ENCODE measurements at places on chromosomes 6 and 20. TPM values are rescaled to one million over a fixed set of nuclear protein-coding genes. Genes with fewer than 3 reads are reported as not detected.

DNA sequence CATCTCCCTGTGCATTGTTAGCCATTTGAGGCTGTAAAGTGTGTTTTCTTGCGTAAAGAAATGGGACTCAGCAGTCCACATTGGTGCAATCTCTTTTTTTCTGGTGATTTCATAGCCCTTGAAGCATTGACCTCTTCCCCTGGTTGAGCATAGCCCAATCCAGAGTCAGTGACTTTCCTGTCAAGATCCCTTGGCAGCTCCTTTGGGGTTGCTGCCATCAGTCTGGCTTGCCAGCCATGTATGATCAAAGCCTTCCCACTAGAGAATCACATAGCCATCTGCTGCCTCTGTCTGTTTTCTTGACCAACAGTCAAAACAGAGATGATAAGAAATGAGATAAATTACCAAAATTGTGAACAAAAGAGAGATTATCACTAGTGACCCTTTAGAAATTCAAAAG lies 19.6 kb downstream of the HLA-A start:
- DNase-seq = no peak

DNA sequence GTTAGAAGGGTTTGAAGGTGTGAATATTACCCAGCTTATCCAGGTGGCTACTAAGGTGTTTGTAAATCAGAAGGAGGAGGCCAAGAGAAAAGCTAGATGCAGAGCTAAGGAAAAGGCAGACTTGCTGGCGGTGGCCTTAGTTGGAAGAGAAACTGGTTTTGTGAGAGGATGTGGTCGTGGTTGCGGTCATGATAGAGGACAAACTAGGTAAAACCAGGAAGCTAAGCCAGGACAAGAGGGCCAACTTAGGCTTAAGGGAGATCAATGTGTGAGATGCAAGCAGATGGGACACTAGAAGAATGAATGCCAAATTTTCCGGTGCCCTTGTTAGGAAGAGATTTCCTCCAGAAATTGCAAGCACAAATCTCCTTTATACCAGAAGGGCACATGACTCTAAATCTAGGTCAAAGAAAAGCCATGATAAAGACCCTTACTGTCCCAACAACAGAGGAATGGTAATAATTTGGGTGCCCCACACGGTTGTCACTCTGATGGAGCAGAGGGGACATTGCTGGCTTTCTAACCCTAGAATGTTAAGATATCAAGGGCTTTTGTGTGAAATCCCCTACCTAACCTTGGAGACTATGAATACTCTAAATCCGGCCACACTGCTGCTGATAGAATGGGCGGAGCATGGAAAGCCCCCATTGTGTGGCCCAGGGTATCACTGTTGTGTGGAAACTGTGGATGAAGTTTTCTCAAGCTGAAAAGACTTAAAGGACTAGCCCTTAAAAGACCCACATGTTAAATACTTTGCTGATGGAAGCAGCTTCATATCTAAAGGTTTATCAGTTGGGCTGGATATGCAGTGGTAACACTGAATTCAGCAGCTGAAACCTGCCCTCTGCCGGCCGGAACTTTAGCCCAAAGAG lies 7.8 kb downstream of the IL22RA2 start:
- no peak for DNase-seq

GRCh38 chr6:93418033-93418407 lies 1.3 kb downstream of the EPHA7 start:
- no peak for DNase-seq

- DNase-seq = no peak
These were observed 9.2 kb upstream of the L3MBTL3 start for GRCh38 chr6:130009146-130009545.

DNA sequence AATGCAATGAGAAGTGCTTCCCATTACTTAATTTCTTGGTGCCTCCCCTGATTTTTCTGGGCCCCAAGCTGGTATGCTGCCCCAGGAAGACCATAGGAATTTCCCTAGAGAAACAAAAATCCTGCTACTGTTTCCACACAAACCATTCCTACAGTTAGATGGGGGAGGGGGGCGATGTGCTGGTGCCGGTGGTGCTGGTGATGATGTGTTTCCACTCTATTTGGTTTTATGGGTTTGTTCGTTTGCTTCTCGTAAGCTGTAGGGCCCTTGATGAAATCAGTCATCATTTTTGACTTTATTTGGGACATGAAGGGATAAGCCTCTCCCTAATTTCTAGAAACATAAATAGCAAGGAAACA lies 105.1 kb downstream of the MKKS start:
- no peak for DNase-seq

DNA sequence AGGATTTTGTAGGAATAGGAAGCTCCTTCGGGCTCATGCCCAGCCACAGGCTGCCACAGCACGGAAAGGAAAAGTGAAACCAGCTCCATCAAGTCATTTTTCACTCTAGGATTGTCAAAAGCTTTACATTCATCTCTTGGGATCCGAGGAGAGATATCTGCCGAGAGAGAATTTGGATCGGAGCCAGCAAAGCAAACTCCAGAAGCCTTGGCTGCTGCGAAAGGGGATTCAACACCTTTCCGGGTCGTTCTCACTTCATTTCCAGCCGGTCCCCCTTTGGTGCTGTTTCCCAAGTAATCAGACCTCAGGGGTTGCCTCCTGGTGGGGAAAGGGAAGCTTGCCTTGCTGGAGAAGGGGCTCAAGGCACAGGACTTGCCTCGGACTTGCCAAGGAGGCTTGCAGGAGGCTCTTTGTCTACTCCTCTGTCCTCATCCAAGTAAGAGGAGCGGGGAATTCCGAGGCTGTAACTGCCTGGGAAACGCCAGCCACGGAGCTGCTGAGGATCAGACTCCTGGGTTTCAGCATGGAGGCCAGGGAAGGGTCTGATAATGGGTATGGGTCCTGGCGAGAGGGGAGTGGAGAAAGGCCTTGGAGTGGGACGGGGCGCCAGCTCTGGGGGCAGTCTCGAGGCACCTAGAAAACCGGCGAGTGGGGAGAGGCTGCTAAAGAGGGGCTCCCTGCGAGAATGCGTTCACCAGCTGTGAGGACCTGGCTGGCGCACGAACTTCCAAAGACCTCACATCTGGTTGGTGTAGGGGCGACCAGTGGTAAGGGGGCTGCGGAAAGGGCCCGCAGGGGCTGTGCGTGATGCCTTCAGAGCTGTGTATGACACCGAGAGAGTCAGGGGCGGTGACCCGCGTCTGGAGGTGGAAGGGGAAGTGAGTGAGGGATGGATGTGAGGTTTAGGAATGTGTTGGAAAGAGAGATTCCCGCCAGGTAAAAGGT lies 702 bp downstream of the ETV7 start:
- DNase-seq = no peak

DNA sequence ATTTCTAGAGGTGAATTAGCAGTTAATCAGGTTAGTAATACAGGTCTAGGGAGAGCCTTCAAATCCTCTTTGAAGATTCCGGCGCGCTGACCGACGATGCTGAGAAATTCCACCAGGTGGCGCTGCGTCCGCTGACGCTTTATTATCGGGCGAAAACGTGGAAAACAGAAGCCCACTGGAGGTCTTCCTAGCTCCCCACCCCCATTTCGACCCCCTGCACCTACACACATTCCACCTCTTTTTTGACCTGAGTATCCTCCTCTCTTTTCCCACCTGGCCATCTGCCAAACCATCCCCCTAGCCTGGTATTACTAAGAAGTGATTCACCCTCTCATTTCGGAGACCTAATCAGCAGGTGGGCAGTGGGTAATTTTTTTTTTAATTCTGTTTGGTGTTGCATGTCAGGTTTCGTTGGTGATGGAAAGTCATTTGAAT lies 65.4 kb upstream of the RIN2 start:
- DNase-seq = peak; percentile 76

GRCh38 chr20:32479012-32479411 lies 106.1 kb downstream of the NOL4L start:
- no peak for DNase-seq

DNA sequence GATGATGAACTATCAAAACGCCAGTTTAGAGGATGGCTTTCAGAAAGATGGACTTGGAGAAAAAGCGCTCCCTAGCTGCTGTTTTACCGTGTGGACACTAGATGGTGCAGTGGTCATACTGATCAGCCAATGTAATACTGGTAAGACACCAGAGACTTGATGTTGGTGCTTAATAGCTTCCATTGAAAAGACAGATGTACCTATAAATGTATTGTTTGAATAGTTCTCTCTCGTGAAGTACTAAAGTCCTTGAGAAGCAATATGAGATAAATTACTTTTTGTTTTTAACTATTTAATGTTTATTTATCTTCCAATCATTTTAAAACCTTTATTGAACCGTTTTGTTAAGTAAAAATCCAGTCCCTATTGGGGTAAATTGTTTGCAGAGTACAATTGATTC lies 63.9 kb upstream of the FUCA2 start:
- peak; percentile 72 for DNase-seq

- DNase-seq = no peak
These were observed 48.7 kb upstream of the SRSF6 start for GRCh38 chr20:43408848-43409576.

GRCh38 chr6:36621371-36621855 lies 27.3 kb downstream of the SRSF3 start:
- DNase-seq = peak; percentile 45

DNA sequence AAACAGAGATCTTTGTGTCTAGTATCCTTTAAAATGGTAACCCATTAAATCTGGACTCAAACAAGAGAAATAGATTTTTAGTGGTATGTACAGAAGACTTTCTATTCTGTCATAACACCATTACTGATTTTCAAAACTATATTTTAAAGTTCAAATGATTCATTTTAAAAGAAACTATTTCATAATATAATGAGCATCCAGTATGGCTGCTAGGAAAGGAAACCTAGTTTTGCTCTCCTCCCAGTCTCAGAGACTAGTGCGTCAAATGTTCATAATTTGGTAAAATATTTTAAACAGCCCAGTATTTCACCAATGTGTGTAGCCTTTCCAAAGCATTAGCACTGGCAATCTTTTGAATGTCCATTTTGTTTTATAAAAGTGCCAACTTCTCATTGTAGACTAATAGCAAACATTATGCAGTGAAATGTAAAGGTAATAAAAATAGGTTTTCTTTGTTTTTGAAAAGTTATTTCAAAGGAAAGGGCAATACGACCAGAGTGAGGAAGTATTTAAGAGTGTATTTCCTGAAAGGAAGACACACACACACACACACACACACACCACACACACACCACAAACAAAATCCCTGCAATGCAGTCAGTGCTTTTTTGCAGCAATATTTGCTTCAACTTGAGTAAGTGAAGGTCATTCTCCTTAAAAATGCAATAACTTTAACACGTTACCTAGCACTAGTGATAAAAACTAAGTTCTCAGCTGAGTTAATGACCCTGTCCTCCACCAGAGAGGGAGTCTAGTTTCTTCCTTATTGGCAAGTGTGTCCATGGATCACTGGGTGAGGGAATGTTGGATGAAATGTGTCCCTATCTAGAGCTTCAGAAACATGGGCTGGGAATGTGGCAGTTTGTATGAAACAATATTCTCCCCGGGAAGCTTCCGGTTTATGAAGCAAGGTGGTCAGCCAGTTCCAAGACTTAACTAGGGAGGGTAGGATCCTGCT lies 4.6 kb downstream of the PPP1R3G start:
- no peak for DNase-seq

DNA sequence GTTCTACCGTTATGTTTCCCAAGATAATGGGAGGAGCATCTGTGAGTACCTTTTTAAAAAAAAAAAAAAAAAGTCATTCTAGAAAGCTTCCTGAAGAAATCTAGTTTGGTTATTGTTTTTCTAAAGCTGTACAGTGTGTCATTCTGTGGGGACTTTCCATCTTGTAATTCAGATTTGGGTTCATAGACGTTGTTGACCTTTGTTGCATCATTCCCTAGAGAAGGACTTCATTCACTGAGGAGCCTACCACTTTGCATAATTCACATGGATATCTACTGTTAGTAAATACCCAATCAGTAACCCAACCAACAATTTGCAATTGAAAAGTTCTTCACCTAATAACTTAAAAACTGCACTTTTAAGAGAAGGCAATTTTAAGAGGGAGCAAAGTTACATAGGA lies 60.1 kb downstream of the RPP40 start:
- no peak for DNase-seq

DNA sequence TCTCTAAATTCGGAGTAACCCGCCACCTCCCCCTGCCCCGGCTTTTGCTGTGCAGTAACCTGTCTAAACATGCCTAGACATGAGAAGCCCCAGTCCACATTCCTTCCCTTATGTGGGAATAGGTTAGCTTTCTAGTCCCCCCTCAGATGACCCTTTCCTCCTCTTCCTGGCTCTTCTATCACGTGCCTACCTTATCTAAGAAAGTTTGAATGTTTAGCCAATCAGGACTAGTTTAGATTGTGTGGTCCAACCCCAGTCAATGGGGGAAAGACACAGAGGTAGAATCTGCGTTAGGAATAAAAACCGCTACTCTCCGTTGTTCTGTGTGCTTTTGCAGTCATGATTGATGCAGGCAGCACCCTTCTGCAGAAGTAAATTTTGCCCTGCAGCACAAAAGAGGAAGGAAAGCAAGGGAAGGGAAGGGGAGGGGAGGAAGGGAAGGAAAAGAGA lies 69.0 kb upstream of the CD93 start:
- DNase-seq = no peak

GRCh38 chr6:144252259-144252658 lies 32.9 kb upstream of the UTRN start:
- DNase-seq = no peak

- no peak for DNase-seq
These were observed 98.7 kb downstream of the PLEKHG1 start for GRCh38 chr6:150698391-150698790.

DNA sequence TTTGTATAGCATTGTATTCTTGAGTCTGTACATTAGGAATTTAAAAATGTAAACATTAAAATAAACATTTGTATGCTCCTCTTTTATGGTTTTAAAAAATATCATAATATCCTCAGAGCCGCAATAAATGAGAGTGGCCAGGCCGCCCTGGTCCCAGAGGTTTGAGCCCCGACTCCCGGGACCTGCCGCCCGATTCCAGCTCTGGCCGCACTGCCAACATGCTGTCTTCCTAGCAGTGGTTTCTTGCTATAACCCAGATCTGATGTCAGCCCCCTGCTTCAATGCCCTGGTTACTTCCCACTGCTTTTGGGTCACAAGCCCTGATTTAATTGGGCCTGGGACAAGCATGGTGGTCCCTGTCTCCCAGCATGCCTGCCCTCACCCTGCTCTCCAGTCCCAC lies 5.4 kb upstream of the ARID1B start:
- no peak for DNase-seq

GRCh38 chr20:63322146-63322932 lies 29.4 kb downstream of the COL20A1 start:
- peak; percentile 50 for DNase-seq

DNA sequence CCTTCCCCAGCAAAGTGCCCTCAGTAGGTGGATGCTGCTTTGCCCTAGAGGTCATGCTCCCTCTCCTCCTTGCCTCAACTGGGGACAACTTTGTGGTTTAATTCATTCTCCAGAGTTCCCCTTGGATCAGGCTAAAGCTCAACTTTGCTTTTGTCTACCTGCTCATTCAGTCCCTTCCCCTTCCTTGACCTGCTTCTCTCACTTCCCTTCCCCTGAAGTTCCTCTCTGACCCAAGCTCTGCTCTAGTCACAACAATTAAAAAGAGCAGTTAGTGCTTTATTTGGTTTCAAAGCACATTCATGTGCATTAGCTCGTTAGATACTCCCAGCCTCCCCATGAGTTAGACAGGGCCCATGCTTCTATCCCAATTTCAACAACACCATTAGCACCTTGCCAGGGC lies 71.3 kb downstream of the DZANK1 start:
- no peak for DNase-seq

GRCh38 chr6:134628154-134628553 lies 310.2 kb upstream of the SGK1 start:
- no peak for DNase-seq

GRCh38 chr20:20903773-20904500 lies 191.5 kb upstream of the RALGAPA2 start:
- no peak for DNase-seq

The CAGE1 gene
- total RNA-seq = not detected

The WFDC6 gene
- not detected for total RNA-seq

The SYCP2 gene
- 60.9 TPM for total RNA-seq

The C20orf173 gene
- total RNA-seq = not detected

The MPIG6B gene
- not detected for total RNA-seq

The TMEM200A gene
- 3.6 TPM for total RNA-seq

Measured in ascending aorta (tissue), 2 donors.